Activated naive CD8-positive, alpha-beta T cell treated with anti-CD3 and anti-CD28 coated beads, Interleukin-2, amount 10 ng/mL, durations not matched to agents 7 days and 5 days (primary cell): ENCODE measurements at places on chromosomes 3 and 15. TPM values are rescaled to one million over a fixed set of nuclear protein-coding genes. Genes with fewer than 3 reads are reported as not detected.

Gene CCDC174
- 28.3 TPM for total RNA-seq

Gene PATL2
- 55.2 TPM for total RNA-seq

Gene CYP1A1
- total RNA-seq = 12.0 TPM

Gene PYGO1
- not detected for total RNA-seq

Gene SAMD7
- total RNA-seq = not detected

Gene SEC22A
- 13.3 TPM for total RNA-seq
